Kidney (tissue), 22 donors: ENCODE measurements at places on chromosomes 1 and 21.

DNA sequence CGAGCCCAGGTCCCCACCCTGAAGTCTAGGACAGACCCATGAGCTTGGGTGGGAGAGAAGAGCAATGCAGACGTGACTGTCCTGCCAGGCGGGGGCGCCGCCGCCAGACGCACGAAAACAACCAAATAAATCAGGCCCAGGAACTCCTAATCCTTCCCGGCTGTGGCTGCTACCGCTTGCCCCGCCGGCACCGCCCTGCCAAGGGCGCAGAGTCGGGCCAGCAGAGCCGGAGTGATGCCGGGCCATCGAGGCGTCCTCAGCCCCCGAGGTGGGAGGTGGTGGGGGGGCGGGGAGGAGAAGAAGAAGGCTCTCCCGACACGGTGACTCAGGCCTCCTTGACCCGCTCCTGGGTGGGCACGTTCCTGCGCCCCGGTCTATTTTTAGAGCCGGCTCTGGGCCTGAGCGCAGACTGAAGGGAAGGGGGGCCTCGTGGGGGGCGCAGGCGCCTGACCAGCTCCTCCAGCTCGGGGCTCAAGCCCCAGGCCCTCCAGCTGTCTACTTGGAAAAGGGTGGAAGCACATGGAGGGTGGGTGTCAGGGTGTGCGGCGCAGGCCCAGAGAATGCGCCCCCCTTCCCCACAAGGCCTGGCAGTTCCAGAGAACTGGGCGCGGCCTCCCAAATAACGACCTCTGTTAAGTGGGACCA is 10.7 kb upstream of the COL16A1 start:
- DNase-seq, result peak; percentile 58

GRCh38 chr1:192518700-192519099 is 56.9 kb upstream of the RGS1 start:
- DNase-seq, result no peak

DNA sequence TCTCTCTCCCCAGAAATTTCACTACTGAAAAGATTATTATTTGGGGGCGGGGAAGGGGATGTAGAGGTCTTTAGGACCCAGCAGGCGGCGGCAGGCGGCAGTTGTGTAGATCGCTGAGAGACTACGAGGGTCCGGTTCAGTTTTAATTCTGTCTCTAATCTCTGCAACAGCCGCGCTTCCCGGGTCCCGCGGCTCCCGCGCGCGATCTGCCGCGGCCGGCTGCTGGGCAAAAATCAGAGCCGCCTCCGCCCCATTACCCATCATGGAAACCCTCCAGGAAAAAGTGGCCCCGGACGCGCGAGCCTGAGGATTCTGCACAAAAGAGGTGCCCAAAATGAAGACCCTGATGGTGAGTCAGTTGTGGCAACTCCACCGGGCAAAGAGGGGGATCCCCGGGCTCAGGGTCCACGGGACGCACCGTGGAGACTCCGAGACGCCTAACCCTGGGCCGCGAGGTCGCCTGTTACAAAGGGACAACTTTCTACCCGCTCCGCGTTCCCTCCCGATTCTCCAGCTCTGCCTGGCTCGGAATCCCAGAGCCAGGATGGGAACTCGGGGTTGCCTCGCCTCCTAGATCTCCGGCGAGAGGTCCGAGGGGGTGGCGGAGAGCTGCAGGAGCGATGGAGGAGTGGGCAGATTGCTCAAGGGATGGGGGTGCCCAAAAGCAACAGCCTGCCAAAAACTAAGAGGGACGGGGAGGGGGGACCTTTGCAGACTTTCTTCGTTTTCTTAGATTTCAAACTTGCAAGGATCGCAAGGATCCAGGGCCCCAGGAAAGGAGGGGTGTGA is at the start of gene ST6GALNAC5:
TSS of gene ST6GALNAC5 (plus strand) at position 139 of the 789 bp plus-strand sequence.
- peak; percentile 62 for DNase-seq

DNA sequence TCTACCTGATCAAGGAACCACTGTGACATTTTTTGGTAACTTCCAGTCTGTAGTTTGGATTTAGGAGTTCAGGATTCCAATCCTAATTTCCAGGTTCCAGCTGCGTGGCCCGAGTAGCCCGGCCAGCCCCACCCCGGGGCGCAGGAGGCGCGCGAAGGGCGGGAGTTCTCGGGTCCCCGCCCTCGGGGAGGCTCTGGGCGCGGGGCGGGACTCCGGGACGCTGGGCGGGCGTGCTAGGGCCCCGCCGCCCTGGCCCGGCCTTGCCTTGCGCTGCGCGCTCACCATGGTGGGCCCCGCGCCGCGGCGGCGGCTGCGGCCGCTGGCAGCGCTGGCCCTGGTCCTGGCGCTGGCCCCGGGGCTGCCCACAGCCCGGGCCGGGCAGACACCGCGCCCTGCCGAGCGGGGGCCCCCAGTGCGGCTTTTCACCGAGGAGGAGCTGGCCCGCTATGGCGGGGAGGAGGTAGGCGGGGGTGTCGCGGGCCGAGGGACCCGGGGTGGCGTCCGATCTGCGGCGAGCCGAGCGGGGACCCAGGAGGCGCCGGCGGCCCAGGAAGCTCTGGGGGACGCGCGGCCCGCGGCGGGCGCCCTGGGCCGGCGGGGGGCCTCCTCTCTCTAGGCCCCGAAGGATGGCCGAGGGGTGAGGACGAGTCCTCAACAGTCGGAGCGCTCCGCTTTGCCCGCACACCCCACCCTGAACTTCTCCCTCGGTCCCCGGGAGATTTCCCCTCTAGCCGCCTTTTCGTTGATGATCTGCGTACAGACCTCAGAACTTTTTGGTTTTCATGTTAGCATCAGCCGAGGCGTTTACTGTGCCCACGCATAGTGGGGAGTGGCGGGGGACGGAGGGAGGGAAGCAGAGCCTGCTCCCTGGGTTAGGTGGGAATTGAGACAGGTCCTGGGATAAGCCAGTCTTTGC is at the start of gene NENF:
TSS of gene NENF (plus strand) at position 260 of the 916 bp plus-strand sequence. CDS start at position 284, 24 bp downstream.
- DNase-seq, result peak; percentile 71

DNA sequence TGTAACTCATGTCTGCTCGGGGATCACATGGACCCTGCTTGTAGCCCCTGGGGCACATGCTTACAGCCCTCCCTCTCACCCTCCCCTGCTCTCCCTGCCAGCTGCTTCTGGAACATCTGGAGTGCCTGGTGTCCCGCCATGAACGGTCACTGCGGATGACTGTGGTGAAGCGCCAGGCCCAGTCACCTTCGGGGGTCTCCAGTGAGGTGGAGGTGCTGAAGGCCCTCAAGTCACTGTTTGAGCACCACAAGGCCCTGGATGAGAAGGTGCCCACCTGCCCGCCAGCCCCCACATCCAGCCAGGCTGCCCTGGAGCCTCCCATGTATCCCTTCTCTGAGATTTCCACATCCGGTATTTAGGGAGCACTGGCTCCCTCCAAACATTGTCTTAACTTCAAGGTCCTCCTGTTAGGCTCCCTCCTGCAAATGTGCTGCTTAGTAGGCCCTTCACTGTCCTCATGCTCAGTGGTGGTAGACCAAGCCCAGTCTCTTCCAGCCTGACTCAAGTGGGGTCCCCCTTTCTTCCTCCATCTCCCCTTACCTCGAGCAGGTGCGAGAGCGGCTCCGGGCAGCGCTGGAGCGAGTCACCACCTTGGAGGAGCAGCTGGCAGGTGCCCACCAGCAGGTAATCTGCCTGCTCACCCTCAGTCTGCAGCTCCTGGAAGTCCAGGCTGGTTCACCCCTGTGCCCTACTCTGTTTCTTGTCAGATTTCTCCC is 17.7 kb downstream of the PPFIA4 start:
- DNase-seq, result no peak

- peak; percentile 54 for DNase-seq
Observed at GRCh38 chr1:88169139-88169538, 514.9 kb upstream of the PKN2 start.

DNA sequence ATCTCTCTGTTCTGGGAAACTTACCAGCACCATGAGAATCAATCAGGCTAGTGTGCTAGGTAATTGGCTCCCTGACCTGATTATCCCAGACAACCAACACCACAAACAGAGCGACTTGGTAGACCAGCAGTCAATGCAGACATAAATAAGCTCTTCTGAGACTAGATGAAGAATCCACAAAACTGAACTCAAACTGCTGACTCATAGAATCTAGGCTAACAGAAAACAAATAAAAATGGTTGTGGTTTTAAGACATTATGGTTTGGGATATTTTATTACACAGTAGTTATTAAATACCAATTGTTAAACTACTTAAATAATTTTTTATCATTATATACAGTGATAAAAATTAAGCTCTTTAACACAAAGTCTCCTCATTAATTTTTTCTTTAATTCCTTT is 535.7 kb downstream of the COL11A1 start:
- DNase-seq, result no peak

DNA sequence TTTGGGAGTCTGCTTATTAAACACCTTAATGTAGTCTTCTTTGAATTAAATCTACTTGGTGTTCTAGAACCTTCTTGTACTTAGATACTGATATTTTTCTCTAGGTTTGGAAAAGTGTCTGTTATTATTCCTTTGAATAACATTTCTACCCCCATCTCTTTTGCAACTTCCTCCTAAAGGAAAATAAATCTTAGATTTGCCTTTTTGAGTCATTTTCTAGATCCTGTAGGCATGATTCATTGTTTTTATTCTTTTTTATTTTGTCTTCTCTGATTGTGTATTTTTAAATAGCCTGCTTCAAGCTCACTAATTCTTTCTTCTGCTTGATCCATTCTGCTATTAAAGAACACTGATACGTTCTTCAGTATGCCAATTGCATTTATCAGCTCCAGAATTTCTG is 155.9 kb upstream of the NEGR1 start:
- no peak for DNase-seq

DNA sequence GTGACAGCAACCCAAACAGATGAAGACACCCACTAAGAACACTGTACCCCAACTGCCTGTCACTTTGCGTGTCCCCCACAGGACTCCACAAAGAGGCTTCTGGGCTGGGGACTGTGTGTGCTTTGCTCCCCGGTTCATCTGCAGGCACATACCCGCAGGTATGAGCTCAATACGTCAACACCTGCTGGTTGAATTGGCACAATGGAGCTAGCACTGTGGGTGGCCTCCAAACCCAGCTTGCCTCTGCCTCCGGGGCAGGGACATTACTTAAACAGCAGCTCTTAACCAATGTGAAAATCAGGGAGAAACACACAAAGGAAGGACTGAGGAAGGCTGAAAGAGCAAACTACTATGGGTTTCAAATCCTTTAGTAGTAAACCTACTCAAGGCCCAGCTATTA is 140.2 kb upstream of the TIAM1 start:
- no peak for DNase-seq

- peak; percentile 56 for DNase-seq
Observed at GRCh38 chr1:230047114-230047865, 19.7 kb upstream of the GALNT2 start.

DNA sequence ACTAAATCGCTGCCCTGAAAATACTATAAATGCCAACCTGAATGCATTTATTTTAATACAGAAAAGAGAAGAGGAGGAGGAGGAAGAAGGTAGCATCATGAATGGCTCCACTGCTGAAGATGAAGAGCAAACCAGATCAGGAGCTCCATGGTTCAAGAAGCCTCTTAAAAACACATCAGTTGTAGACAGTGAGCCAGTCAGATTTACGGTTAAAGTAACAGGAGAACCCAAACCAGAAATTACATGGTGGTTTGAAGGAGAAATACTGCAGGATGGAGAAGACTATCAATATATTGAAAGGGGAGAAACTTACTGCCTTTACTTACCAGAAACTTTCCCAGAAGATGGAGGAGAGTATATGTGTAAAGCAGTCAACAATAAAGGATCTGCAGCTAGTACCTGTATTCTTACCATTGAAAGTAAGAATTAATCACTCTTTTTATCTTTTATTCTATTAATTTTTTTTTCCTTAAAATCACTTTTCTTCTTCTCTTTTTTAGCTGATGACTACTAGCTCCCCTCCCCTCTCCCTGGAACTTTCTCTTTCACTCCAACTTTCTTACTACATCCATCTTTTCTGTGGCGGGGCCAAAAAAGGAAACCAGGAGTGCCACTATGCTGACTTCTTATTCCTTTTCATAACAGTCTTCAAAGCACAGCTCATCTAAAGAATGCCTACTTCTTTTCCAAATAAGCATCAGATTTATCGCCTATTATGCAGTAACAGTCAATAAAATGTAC is 36.3 kb downstream of the FUBP1 start:
- DNase-seq, result no peak

DNA sequence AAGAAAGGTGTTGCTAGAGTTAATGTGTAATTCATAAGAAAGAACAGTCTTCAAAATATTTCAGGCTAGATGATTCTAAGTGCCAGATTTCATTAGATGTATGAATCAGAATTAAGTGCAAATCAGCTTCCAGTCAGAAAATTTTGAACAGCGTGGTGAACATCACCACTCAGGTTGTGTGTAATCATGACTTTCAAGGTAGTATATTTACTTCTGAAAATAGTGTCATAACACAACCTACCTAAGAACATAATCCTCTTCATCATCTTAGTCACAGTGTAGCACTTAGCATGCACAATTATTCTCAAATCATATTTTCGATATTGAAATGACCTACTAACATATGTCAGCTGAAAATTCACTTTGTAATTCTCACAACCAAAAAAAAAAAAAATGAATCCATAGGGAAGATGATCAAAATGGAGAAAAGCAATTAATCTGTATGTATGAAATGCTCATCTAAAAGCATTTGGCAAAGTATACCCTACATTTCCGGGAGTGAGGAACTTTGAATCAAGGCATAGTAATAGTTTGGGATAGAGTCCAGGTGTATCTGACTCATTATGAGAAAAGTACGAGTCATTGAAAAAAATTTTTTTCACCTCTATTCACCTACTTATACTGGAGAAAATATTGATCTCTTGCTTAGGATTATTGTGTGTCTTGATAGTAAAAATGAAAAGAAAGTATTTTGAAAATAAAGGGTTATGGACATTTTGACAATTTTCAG is 221.8 kb upstream of the CHRM3 start:
- no peak for DNase-seq

DNA sequence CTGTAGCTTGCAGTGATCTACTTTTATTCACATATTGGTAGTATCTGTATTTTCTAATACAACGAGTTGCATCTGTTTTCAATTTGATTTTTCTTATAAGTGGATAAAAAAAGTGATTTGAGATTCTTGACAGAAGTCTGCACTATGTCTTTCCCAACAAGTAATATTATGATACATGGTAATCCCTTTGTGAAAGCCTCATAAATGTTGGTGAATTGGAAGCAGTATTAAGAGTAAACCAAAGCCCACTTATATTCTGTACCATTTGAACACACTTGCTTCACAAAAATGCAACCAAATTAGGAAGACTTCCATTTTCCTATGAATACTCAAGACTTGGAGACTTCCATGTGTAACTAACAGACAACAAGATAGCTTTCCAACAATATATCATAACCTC is 172.0 kb downstream of the HMCN1 start:
- no peak for DNase-seq

- no peak for DNase-seq
Observed at GRCh38 chr1:6986281-6986680, 201.0 kb downstream of the CAMTA1 start.

- no peak for DNase-seq
Observed at GRCh38 chr1:107831921-107832320, 133.1 kb downstream of the VAV3 start.

- no peak for DNase-seq
Observed at GRCh38 chr1:221583465-221583864, 158.4 kb downstream of the DUSP10 start.
